ENCODE measurements at places on chromosomes 6 and 20. TPM values are rescaled to one million over a fixed set of nuclear protein-coding genes. Genes with fewer than 3 reads are reported as not detected.

DNA sequence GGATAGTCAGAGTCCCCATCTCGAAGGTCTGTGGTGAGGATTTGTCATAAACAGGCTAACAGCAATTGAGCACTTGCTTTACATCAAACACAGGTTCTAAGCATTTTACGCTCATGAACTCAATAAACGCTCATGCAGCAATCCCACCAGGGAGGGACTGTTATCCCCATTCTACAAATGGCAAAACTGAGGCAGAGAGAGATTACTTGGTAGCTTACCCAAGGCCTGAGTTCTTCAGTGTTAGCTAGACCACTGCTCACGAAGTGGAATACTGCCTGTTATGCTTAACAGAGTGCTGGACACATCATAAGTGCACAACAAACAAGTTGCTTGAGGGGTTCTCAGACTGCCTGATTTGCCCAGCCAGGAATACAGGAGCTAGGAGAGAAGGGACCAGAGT lies 23.7 kb upstream of the TCP11 start:
- DNase-seq = no peak

OTOR gene
- total RNA-seq = not detected

DNA sequence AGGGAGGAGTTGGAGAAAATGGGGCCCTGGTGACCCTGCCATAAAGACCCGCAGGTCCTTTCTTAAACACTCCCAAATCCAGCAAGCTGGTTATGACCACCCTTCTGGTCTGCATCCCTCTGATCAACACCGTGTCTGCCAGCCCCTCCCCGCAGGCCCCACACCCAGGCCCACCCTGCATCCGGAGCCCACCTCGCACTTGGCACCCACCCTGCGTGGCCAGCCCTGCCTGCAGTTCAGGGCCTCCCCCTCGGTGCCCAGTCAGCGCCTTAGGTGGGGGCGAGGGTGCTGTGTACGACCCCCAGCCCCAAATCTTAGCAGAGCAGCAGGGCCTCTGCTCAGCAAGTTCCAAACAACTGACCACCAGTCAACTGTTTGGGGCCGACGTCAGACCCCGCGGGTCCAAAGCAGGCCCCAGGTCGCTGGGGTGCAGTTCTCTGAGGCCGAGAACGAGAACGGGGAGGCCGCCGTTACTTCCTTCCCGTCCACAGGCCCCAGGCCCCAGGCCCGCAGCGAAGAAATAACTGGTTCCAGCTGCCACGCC lies 1.2 kb downstream of the ACSS1 start:
- DNase-seq = no peak

DNA sequence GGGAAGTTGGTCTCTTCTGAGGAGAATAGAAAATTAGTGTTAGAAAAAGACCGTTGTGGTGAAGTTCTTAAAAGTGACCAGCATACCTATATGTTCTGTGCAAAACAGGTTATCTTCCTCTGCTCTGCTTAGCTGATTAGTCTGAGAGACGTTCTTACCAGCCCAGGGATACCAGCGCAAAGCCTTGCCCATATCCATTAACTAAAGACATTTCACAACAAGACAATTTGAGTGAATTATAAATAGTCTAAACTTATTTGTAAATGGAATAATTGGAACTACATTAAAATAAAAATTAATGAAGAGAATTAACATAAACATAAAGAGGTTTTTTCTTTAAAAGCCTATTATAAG lies 144.0 kb downstream of the PDE7B start:
- no peak for DNase-seq

RIPOR3 gene
- total RNA-seq = 34.1 TPM

PROKR2 gene
- total RNA-seq = not detected

CLVS2 gene
- under 0.01 TPM for total RNA-seq

DNA sequence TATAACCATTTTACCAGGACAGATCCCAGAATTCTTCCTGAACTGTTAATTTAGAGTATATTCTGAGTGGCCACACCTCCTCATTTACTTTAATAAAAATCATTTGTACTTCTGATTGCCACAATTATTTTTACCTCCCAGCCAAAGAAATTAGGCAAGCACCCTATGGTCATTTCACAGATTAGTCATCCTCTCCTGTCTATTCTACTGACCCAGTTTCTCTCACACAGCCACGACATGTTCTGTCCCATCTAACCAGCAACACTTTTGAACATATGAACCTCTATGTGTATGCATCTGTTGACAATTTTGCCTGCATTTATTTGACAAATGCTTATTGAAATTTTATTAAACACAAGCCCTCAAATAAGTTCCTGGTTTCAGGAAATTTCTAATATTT lies 202.6 kb upstream of the STXBP5 start:
- DNase-seq = no peak

- no peak for DNase-seq
These were observed 68.8 kb downstream of the ANKRD6 start for GRCh38 chr6:89501753-89502152.

GRCh38 chr6:27141529-27142015 lies 105.9 kb upstream of the PRSS16 start:
- DNase-seq = no peak

Measured in tibial nerve (tissue), 4 donors.